ENCODE measurements at places on chromosomes 11 and 22.

- no peak for DNase-seq
These were observed 24.6 kb upstream of the LMO1 start for GRCh38 chr11:8288166-8288772.

GRCh38 chr11:84607975-84608836, 1018.9 kb downstream of the DLG2 start:
- DNase-seq: no peak

DNA sequence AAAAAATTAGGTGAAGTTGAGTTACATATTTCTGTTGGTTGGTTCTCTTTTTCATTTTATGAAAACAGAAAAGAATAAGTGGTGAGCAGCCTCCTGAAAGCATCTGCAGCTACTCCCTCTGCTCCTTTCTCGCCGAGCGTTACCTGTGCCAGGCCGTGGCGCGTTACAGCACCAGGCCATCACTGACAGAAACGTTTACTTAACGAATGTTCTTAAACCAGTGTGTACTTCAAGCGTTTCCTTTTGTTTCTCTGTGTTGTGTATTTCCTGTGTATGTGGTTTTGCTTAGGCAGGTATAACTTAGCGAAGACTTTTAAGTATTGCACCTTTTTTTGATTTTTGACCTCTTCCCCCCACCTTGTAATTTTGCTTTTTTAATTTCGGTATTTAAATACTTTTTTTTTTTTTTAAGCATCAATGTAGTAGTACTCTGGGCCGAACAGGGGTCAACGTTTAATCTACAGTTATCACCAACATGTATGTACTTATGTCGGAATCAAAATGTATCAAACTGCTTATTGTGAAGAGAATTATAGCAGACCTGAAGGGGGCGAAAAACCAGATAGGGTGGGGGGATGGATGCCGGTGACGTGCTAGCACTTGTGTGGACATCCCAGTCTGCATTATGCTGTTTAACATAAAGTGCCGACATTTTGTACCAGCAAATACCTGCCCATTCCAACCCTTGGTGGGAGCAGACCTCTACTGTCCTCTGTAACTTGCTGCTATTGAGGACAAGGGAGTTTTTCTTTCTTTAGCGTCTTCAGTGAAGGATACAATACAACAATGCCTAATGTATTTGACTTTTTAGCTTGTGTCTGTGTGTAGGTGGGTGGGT, 21.6 kb upstream of the ADSL start:
- DNase-seq: no peak

DNA sequence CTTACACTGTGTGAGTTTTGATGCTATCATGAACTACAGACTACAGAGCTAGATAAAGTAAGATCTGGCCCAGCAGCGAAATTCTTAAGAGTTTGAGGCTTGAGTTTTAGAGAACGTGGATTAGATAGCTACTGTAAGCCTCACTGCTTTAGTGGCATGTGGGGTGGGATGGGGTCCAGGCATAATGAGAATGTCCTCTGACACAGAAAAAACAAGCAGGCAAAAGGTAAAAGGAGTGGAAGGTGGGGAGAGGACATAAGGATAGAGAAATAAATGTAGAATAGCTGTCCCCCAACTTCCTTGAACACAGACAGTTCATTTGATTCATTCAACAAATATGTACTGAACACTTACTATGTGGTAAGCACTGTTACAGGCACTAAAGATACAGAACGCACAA, 324.5 kb upstream of the PITPNB start:
- DNase-seq: no peak

DNA sequence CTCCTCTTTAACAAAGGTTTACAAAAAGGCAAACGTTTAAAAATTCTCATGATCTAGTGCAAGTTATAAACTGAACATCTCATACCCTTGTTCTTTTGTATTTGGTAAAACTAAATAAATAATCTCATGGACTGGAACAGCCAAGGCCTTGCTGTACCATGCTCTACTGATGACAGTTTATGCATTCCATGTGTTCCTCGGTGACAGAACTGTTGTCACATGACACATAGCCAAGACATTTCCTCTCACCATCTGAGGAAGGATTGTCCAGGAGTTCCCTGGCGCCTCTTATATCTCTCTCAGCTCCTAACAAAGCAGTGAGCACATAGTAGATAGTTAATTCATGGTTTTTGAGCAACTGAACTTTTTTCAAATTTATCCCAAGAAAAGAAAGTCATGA, 12.6 kb downstream of the CCDC83 start:
- DNase-seq: no peak

DNA sequence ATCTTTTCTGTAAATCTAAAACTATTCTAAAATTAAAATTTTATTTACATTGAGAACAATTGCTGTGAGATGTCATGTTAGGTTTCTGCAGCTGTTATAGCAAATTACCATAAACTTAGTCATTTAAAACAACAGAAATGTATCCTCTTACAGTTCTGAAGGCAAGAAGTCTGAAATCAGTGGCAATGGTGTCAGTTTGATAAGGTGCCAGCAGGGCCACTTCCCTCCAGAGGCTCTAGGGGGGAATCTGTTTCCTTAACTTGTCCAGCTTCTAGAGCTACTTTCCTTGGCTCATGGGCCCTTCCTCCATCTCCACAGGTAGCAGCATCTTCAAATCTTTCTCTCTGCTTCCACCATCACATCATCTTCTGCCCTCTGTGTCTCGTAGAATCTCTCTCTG, 23.0 kb downstream of the MOGAT2 start:
- no peak for DNase-seq

GRCh38 chr11:10328314-10329098, 23.6 kb downstream of the ADM start:
- no peak for DNase-seq

DNA sequence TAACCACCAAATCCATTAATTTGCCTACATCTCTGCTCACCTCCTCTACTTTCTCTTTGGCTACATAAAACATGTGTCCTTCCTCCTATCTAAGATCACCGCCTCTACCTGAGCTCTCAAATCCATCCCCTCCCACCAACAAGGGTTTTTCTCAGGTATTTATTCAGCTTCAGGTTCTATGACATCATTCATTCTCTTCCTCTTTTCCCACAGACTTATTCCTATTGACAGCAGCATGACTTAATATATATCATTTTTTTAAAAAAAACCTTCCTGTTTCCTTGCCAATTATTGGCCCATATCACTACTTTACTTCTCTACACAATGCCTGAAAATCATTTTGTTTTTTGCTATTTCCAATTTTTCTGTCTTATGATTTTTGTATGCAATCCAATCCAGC, 4.4 kb downstream of the CASP12 start:
- no peak for DNase-seq

DNA sequence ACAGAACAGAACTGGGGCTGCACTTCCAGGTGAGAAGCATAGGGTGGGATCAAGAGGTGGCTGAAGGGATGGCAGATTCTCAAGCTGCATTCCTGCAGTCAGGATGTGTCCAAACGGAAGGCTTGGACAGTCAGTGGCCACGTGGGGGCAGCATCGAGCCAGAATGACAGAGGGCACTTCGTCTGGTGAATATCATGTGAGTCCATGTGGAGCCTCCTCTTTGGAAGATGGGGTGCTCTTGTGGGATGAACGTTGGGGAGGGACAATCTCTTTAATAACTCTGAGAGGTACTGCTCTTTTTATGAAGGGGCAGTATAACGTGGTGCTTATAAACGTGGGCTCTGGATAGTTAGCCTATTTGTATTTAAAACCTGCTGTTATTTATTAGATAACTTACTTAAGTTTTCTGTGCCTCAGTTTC, 154.9 kb upstream of the NAV2 start:
- DNase-seq: peak; percentile 37

GRCh38 chr11:69868006-69868810, 49.0 kb upstream of the FGF3 start:
- DNase-seq: no peak

- peak; percentile 80 for DNase-seq
These were observed at the start of gene RNF214 for GRCh38 chr11:117232092-117232878. Gene RNF214 (plus strand): TSS chr11:117232671. CDS start chr11:117234273, 1,602 bp downstream.

- no peak for DNase-seq
These were observed 17.2 kb upstream of the OR5B21 start for GRCh38 chr11:58525037-58525614.

- DNase-seq: no peak
These were observed 727.6 kb upstream of the LUZP2 start for GRCh38 chr11:23769214-23769613.

GRCh38 chr11:12628314-12628713, 45.9 kb upstream of the TEAD1 start:
- DNase-seq: no peak

- no peak for DNase-seq
These were observed 262.9 kb upstream of the DDI1 start for GRCh38 chr11:103773537-103773936.

GRCh38 chr11:134139873-134140331, 71.0 kb downstream of the JAM3 start:
- peak; percentile 90 for DNase-seq

GRCh38 chr11:11461473-11461872, 108.4 kb upstream of the CSNK2A3 start:
- DNase-seq: no peak

GRCh38 chr11:76073724-76074123, 132.6 kb downstream of the WNT11 start:
- DNase-seq: no peak

DNA sequence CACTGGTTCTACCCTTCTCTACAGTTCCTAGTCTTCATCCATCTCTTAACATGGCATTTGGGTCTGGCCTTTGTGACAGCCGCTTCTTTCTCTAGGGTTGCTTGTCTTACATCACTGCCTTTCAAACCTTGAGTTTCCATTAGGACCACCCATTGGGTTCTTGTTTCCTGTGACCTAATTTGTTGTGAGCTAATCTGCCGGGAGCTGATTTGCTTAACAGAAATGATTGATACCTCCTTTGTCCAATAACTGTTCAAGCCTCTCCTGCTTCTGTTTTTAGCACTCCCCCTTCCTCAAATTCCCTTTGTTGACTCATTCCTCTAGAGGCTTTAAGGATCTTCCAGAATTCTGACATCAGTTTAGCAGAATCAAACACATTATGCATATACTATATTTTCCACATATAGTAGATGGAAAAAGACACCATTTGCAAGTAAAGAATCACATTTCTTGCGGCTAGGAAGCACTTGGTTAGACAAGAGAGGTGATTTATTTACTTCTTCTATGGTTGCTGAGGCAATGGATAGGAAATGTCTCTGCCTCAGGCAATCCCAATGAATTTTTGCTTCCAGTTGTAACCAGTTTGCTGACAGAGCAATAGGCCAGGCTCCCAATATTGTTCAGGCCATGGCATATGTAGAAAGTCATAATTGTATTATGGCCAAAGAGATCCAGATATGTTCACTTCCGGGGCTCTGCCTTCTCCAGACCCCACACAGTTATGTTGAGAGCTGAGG, 130.7 kb downstream of the SNX19 start:
- no peak for DNase-seq

GRCh38 chr11:107018902-107019493, 722 bp upstream of the GUCY1A2 start:
- peak; percentile 79 for DNase-seq

DNA sequence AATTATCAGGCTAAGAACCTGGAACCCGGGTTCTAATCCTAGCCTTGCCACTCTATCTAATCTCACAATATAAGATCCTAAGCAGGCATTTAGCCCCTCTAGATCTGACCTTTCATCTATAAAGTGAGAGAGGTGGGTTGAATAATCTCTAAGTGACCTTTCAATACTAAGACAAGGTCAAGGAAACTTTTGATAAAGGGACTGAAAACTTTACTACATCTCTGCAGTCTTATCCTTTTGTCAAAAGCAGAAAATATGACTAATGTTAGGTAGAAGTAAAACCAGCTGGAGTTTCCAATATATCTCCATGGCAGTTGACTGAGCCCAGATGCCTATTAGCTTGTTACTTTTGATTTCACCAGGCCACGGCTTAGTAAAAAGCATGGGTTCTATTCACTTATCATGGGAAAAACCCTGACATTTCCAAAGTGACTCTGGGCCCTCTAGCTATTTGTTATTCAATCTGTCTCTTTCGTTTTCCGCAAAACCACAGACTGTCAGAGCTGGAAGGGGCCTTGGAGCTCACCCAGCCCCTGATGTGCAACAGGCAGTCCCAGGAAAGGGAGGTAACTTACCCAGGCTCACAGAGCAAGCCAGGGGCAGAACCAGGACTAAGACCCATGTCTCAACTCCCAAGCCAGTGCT, 75.8 kb downstream of the RAB30 start:
- DNase-seq: no peak

Measured in NCI-H526 treated with DMSO at 0.1 percent for 48 hours (cell line).